ENCODE measurements at places on chromosomes 2 and 18.

DNA sequence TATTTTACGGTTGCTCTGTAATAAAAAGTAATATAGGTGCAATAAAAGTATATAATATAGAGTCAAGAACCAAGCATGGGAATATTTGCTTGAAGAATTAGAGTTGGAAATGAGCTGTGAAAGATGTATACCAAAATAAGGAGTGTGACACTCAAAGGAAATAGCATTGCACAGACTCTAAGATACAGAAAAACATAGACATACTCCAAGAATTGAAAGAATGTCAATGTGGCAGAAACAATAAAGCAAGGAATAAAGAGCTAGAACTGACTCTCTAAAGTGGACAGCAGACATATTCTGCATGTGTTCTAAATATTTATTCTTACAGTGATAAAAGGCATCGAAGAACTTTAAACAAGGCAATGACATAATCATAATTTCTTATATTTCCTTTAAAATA lies 561.1 kb upstream of the SETBP1 start:
- no peak for DNase-seq

DNA sequence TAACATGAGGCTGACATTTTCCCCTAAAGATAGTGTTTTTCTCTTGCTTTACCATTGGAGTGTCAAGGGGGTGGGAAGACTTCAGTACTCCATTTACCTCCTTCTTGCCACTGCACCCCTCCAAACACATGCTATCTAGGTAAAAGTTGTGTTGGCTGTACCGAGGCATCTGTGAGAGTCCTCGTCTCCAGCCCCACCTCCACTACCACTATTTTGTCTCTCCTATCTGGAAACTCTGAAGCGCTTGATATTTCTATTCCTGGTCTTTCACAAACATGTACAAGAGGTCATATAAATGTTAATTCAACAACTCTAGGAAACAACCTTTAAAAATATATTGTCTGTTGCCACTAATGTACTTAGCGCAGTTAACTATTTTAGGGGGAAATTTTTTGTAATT lies 132.6 kb downstream of the PKP4 start:
- DNase-seq: no peak

- no peak for DNase-seq
Measured at GRCh38 chr2:216557413-216557812, 58.8 kb downstream of the RPL37A start.

DNA sequence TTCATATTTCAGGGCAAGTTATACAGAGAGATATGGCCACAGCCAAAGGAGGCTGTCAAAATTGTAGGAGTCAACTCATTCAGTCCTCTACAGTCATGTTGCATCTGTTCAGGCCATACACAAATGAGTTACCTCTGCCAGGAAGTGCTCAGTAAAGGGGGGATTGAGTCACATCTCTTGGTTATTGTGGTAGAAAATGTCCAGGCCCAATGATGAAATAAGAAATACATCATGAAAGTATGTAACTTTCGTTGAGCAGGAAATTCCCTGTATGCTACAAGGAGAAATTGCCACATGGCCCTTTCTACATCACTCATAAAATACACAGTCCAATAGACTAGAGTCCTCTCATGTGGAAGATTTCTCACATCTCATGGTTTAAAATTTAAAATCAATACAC lies 103.9 kb upstream of the COL3A1 start:
- DNase-seq: no peak

GRCh38 chr2:229096409-229097066 lies 174.5 kb downstream of the PID1 start:
- DNase-seq: no peak

- DNase-seq: no peak
Measured at GRCh38 chr2:228731517-228731916, 539.6 kb downstream of the PID1 start.

GRCh38 chr2:47309952-47310800 lies 92.8 kb upstream of the MSH2 start:
- peak; percentile 26 for DNase-seq

GRCh38 chr2:111030945-111031344 lies 89.8 kb upstream of the BCL2L11 start:
- DNase-seq: no peak

Data from esophagus squamous epithelium (tissue), 5 donors.